ENCODE measurements at places on chromosomes 16 and 17.
A peak's percentile ranks its signal among the peaks of the same experiment; 100 is the strongest.

DNA sequence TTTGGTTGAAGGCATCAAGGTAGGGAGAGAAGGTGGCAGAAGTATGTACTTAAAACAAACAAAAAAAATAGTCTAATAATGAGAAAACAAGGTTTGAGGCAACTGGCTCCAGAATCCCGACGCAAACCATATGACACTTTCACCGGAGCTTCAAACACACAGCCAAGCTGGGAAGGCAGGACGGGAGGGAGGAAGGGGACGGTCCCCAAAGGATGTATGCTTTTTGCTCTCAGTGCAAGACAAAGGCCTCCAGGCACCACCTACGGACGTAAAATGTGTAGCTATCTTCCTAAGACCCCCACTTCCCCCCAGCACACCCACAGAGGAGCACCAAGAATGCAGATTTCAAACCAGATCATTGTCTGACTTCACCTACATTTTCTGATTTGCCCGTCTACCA is 102.3 kb downstream of the ZFHX3 start:
- no peak for DNase-seq

GRCh38 chr17:29572691-29573557 is 4.4 kb downstream of the TP53I13 start:
- peak; percentile 37 for DNase-seq

- no peak for DNase-seq
These were observed 24.5 kb upstream of the MAPT start for GRCh38 chr17:45869676-45870341.

DNA sequence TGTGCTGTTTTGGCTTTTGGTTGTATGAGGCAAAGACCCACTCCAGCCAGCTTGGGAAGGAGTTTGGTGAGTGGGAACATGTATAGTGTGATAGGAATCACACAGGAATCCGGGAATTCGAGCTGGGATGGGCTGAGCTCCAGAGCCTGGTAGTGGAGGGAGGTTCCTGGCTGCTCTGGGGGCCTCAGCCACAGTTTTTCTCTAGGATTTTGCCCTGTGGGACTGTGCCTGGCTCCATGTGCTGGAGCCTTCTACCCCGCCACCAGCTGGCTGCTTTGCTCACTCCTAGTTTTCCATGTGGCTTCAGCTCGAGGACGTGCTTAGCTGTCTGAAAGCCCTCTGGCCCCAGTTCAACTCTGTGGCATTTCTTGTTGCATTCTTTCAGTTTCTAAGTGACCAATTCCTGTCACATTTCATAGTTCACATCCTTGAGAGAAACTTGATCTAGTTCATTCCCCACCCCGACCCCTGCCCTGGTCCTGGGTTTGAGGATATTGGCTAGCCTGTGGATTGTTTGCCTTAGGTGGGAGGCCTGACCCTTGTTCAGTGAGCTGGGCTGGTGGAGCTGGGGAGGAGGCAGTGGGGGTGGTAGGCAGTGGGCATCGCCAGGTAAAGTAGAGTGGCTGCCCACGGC is 5.0 kb downstream of the SEC14L1 start:
- no peak for DNase-seq

- no peak for DNase-seq
These were observed 142.2 kb upstream of the HS3ST3A1 start for GRCh38 chr17:13743906-13744305.

DNA sequence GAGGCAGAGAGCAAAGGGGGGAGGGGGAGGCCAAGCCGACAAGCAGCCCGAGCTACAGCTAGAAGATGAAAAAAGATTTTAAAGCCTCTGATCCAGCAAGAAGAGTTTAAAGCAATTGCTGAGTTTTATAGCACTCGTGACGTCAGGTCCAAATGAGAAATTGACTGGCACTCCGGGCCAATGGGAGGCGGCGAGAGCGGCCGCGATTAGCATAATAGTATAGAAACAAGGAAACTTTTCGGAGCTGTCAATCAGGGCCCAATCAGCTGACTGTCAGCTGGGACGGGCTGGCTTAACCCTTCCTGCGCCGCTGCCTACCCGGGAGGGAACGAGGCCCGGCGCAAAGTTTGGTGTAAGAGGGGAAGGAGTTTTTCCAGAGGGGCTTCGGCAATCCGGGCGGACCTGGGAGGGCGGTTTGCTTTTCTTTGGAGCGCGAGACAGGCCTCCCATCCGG is at the start of gene MAF:
Gene MAF, minus strand, starts transcription at position 100 of the 454 bp plus-strand sequence. CDS start 835 bp downstream, outside the sequence.
- DNase-seq, result peak; percentile 58

- DNase-seq, result no peak
These were observed 220.6 kb upstream of the ZFHX3 start for GRCh38 chr16:73268366-73268993.

All from stimulated activated CD8-positive, alpha-beta memory T cell treated with anti-CD3 and anti-CD28 coated beads, Interleukin-15, amount 100 ng/mL, for 1 hour (primary cell).